Right renal cortex interstitium (tissue), 3 donors: ENCODE measurements at places on chromosomes 2 and 18.

GRCh38 chr2:46392561-46393346, 86.6 kb upstream of the TMEM247 start:
- DNase-seq = no peak

DNA sequence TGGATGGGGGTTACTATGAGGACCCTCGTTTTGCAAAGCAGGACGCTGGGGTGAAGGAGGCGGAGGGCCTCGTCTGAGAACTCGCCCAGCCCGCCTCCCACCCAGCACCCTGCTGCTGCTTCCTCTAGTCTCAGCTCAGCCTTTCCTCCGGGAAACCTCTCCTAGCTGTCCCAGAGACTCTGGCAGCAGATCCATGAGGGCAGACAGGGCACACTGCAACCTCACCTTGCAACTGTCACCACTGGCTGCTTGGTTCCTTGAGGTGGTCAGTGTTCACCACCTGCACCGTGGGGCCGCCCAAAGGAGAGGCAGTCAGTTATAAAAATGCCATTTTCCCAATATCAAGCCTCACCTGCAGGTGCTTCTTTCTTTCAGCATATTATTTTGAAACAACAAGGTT, 45.6 kb downstream of the PARD6G start:
- DNase-seq = no peak

DNA sequence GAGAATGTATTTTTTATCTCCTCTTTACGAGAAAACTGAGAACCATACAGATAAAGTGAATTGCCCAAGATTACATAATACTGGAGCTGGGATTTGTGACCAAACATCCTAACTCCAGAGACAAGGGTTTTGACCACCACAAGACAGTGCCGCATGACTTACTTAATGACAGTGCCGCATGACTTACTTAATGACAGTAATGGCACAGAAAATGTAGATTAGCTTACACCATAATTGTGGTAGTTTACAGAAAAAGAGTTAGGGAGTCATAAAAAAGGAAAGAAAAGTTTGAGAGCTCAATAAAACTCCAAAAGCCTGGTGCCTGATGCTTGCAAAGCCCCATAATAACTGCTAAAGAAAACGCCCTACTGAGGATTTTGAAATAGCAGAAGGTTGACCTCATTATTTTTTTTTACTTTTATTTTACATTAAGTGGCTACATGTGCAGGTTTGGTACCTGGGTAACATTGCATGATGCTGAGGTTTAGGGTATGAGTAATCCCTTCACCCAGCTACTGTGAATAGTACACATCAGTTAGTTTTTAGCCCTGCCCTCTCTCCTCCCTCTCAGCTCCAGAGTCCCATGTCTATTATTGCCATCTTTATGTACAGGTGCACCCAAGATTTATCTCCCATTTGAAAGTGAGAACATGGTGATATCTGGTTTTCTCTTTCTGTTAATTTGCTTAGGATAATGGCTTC, 310.0 kb upstream of the UBE2E3 start:
- DNase-seq = no peak

DNA sequence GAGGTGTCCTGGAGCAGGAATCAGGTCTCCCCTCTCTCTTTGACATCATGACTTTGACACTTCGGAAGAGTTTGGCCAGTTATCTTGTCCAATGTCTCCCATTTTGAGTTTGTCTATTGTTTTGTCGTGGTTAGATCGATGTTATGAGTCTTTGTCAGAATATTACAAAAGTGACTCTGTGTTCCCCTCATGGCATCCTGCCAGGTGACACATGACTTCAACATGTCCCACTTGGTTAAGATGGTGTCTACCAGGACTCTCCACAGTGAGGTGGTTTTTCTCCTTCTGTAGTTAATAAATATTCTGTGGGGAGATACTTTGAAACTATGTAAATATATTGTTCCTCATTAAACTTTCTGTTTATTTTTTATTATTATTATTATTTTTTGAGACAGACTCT, 76.6 kb upstream of the BZW1 start:
- DNase-seq = no peak

GRCh38 chr2:99960291-99960690, 182.1 kb downstream of the AFF3 start:
- no peak for DNase-seq

GRCh38 chr2:8489221-8489620, 192.6 kb upstream of the ID2 start:
- no peak for DNase-seq
